ENCODE measurements at places on chromosomes 2 and 18. TPM values are rescaled to one million over a fixed set of nuclear protein-coding genes. Genes with fewer than 3 reads are reported as not detected.

FMNL2 gene
- 25.6 TPM for total RNA-seq

TTC32 gene
- 6.5 TPM for total RNA-seq

NAT8 gene
- total RNA-seq = not detected

SCYGR6 gene
- not detected for total RNA-seq

ARL5A gene
- 69.5 TPM for total RNA-seq

EPC2 gene
- total RNA-seq = 11.7 TPM

CRYGD gene
- total RNA-seq = not detected
